ENCODE measurements at places on chromosomes 11 and 22. TPM values are rescaled to one million over a fixed set of nuclear protein-coding genes. Genes with fewer than 3 reads are reported as not detected.

Gene OR4A16
- not detected for total RNA-seq

Gene PNPLA3
- 0.70 TPM for total RNA-seq

Gene NF2
- 34.4 TPM for total RNA-seq

Gene DGCR6
- total RNA-seq, result 1.4 TPM

Gene GRIK4
- total RNA-seq, result not detected

DNA sequence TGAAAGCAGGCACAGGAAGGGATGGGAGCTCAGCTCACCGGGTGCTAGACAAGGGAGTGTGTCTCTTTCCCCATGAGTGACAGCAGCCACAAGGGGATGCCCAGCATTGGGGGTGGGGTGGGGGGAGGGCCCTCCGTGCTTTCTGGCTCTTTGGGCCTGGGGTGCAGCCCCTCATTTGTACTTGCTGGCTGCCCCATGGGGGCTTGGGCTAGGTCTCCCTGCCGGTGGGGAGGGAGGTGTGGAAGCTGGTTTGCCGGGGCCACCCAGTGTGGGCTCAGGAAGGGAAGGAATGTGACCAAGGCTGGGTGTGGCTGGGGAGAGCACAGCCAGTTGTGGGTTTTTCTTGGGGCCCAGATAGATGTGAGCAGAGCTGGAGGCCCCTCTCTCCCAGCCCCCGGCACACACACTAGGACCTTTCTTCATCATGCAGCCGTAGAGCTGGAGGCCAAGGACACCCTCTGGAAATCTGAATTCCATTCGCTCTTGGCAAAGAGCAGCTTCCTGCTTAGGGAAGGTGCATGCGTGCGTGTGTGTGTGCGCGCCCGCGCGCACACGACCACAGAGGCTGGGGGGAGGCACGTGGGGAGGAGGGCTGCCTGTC lies 25.8 kb downstream of the KCNQ1OT1 start:
- no peak overlapping the region for H3K4me3 ChIP-seq
- no peak for DNase-seq
- H3K27ac ChIP-seq, result no peak overlapping the region
- H3K36me3 ChIP-seq, result no peaks in the 10 kb centered on the region
- no peaks in the 10 kb centered on the region for H3K4me1 ChIP-seq

GRCh38 chr22:39348909-39349505 lies 784 bp upstream of the SYNGR1 start:
- peak overlapping the region; percentile 76 for H3K27ac ChIP-seq
- peaks cover 10% of the 10 kb centered on the region for H3K27me3 ChIP-seq
- H3K4me3 ChIP-seq, result peak overlapping the region; percentile 82
- DNase-seq, result peak; percentile 26

DNA sequence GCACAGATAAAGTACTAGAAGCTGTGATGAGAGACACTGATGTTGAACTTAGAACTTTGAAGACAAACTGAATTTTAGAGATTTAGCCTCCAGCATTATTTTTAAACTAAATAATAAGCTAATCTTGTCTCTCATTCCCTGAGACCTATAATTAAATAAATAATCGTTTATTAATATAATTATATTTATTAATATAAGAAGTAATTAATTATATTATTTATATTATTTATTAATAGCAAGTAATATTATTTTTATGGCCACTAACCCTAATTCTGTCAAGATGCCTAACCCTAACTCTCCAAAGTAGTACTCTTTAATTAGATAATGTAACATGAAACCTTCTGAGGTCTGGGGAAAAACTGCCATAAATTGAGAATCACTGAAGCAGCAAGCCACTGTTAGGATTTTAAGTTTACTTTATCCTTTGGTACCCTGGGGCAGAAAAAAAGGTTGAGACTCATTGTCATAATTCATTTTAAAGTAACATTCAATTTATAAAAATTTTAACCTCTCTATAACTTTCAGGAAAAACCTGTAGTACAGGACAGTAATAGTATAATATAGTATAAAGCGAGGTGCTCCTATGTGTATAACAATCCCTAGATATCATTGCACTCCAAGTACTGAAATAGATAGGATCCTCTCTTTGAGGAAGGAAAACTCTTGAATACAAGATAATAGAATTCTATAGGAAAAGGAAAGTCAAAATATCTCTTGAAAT lies 85.4 kb downstream of the TTC28 start:
- no peaks in the 10 kb centered on the region for H3K4me1 ChIP-seq
- H3K36me3 ChIP-seq, result no peaks in the 10 kb centered on the region
- no peak overlapping the region for H3K4me3 ChIP-seq
- peaks cover 13% of the 10 kb centered on the region for H3K27me3 ChIP-seq
- no peak overlapping the region for H3K27ac ChIP-seq

GRCh38 chr11:19842505-19842904 lies 129.9 kb downstream of the NAV2 start:
- H3K27me3 ChIP-seq, result peaks cover 10% of the 10 kb centered on the region
- H3K4me1 ChIP-seq, result no peaks in the 10 kb centered on the region
- no peaks in the 10 kb centered on the region for H3K36me3 ChIP-seq
- no peak overlapping the region for H3K27ac ChIP-seq
- DNase-seq, result no peak

- no peak overlapping the region for H3K4me3 ChIP-seq
- no peaks in the 10 kb centered on the region for H3K27me3 ChIP-seq
Observed at GRCh38 chr11:127601578-127601977, 601.0 kb upstream of the KIRREL3 start.

DNA sequence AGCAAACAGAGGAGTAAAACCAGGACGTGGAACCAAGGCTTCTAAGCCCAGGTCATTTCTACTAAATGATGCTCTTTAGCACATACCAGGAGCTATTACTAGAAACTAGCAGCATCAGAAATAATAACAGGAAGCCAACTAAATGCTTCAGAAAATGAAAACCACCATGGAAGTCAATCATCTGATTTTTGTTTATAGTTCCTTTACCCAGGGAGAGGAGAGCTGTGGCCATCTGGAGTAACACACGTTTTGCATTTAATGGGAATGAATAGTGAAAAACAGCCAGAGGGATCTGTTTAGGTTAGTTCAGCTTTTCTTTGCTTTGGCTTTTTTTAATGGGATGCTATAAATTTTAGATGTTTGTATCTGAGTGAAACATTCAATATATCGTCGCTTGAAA lies 250.7 kb upstream of the ARHGAP20 start:
- no peaks in the 10 kb centered on the region for H3K4me1 ChIP-seq
- H3K36me3 ChIP-seq, result no peaks in the 10 kb centered on the region
- no peak overlapping the region for H3K4me3 ChIP-seq
- H3K27me3 ChIP-seq, result no peaks in the 10 kb centered on the region
- H3K27ac ChIP-seq, result no peak overlapping the region

- no peaks in the 10 kb centered on the region for H3K27me3 ChIP-seq
- peaks cover 33% of the 10 kb centered on the region for H3K36me3 ChIP-seq
- DNase-seq, result peak; percentile 77
- peak overlapping the region; percentile 62 for H3K4me3 ChIP-seq
Observed at GRCh38 chr11:121466063-121466794, 13.5 kb upstream of the SORL1-AS1 start.

DNA sequence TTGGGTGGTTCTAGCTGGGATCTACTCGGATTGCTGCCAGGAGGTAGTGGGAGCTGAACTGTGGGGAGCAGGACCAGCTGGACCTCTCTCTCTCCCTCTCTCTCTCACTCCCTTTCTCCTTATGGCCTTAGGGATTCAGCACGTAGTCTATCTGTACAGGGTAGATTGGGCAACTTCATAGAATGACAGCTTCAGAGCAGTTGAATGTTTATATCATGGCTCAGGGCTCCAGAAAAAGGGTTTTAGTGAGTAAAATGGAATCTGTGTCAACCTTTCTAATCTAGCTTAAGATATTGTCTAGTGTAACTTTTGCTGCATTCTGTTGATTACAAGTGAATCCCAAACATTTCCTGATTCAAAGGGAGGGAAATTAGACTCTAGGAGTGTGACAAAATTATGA lies 127.7 kb upstream of the PDGFD start:
- no peak for DNase-seq
- no peak overlapping the region for H3K27ac ChIP-seq
- no peaks in the 10 kb centered on the region for H3K36me3 ChIP-seq
- no peaks in the 10 kb centered on the region for H3K4me1 ChIP-seq
- H3K27me3 ChIP-seq, result peaks cover 2% of the 10 kb centered on the region

- no peaks in the 10 kb centered on the region for H3K4me1 ChIP-seq
- H3K4me3 ChIP-seq, result no peak overlapping the region
- H3K27ac ChIP-seq, result no peak overlapping the region
- H3K36me3 ChIP-seq, result no peaks in the 10 kb centered on the region
- DNase-seq, result no peak
- no peaks in the 10 kb centered on the region for H3K27me3 ChIP-seq
Observed at GRCh38 chr11:121814962-121815361, 301.1 kb downstream of the BLID start.

All from activated CD8-positive, alpha-beta T cell treated with anti-CD3 and anti-CD28 coated beads for 36 hours (primary cell).